ENCODE measurements at places on chromosomes 3 and 15.

GRCh38 chr3:23459889-23460546 is 256.9 kb downstream of the UBE2E2 start:
- no peak for DNase-seq

DNA sequence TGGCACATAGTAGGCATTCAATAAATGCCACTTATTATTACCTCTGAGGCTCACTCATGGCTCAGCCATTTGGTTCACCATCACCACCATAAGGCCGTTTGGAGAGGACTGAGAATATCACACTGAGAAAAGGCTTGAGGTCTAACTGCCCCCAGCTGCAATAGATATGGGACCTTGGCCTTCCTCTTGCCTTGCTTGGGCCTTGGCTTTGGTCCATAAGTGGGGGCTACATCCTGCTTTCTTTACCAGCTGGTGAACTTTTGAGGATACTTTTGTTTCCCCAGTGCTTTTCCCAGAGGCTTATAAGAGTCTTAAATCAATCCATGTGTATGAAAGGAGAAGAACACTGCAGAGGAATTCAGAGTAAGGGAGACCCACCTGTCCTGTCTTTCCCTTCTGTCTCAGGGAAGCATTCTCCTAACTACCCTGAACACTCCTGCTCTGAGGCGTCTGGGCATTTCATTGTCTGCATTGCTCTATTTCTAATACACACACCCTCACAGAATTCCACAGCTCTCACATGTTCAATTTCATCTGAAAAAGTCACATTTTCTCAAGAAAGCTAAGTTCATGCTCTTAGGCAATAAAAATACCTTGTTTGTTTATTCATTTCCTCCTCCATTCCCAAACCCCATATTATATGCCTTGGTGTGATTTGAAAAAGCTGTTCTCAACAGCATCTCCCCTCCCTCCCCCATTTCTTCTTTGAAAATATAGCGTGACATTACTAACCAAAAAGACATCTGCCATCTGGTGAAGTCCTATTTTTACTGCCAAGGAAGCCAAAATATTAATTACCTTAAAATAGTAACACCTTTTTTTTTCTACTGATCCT is 22.5 kb upstream of the KCNMB2 start:
- DNase-seq: no peak

DNA sequence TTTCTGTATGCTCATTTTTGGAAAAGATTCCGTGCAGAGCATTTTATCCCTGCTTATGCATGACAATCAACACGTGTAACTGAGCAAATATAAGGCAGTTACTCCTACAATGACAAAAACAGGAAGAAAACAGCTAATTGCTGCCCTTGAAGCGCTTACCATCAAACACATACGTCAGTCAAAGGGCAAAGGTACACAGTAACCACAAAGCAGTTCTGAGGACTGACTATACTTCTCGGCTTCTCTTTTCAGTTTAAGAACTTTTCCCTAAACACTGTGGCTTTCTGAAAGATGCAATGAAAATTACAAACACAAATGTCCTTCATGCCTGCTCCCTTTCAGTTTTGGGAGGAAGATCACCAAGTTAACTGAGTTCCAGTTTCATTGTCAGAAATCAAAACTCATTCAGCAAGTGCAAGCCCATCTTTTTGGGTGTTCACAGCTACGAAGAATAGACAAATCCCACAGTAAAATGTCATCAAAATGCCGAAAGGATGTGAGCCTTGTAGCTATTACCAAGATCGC is 602.8 kb downstream of the FOXP1 start:
- no peak for DNase-seq

DNA sequence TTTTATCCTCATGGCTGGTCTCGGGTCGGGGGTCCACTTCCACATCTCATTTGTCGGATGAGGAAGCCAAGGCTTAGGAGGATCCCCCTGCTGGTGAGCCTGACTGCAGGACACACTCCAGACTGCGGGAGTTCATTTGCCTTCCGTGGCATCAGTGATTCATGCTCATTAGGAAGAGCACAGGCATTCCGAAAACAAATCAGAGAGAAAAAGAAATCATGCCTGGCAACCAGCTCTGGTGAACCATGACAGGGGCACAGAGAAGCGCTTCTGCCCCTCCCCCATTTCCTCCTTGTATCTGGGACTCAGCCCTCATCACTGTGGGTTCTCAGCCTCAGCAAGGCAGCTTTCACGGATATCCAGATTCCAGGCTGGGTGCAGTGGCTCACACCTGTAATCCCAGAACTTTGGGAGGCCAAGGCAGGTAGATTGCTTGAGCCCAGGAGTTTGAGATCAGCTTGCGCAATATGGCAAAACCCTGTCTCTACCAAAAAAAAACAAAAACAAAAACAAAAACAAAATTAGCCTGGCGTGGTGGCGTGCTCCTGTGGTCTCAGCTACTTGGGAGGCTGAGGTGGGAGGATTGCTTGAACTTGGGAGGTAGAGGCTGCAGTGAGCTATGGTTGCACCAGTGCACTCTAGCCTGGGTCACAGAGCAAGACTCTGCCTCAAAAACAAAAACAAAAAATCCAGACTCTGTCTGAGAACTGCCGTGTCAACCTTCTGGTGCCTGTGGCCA is 28.4 kb downstream of the IRAK2 start:
- no peak for DNase-seq

GRCh38 chr3:162370141-162370540 is 873.5 kb downstream of the OTOL1 start:
- no peak for DNase-seq

- DNase-seq: no peak
Measured at GRCh38 chr3:105334138-105334882, 32.4 kb upstream of the ALCAM start.

DNA sequence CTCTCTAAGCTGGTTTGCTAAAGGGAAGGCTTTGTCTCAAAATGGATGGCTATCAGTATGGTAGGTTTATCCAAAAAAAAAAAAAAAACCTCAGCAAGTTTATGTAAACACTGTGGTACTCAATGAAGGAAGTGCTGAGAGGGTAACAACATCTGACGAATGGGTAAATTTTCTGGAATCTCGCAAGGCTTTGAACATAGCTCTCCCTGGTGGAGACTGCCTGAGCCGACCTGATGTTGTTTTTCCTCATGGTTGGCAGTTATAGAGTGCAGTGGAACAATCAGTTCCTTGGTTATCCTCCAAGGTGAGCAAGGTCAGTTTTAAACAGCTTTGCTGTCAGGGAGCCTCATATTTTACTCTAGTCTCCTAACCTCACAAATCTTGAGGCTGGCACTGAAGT is 94.6 kb downstream of the ZPLD1 start:
- DNase-seq: no peak

GRCh38 chr15:40182358-40183029 is 21.6 kb downstream of the BUB1B start:
- no peak for DNase-seq

DNA sequence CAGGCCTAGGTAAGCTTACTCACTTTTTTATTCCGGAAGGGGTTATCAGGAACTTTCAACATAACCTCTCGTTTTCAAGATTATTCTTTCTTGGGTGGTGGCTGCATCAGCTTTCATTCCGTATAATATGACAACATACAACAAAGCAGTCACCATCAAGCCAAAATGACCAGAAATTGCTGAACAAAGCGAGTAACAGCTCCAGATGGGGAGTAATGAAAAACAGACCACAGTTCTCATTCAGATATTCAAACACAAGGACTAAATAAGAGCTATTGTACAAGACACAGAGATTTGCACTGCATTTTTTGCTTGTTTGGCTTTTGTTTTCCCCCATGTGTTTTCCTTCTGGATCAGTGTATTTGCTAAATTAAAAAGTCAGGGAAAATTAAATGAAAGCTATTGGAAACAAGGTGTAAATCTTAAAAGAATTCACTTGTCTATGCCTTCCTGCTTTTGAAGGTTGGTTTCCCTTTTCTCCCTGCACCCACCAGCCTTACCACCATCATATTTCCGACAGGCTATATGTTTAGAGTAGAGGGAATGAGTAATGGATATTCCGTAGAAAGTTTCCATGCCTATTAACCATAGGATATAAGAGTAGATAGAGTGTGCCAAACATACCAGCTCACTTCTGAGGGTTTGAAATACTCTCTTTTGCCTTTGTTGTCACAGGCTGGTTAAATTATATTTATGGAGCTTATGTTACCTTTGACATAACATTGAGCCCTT is 213.6 kb downstream of the RBMS3 start:
- DNase-seq: no peak

GRCh38 chr15:31494786-31495185 is 168.2 kb downstream of the KLF13 start:
- no peak for DNase-seq

- DNase-seq: no peak
Measured at GRCh38 chr3:138367911-138368310, 19.5 kb downstream of the MRAS start.

DNA sequence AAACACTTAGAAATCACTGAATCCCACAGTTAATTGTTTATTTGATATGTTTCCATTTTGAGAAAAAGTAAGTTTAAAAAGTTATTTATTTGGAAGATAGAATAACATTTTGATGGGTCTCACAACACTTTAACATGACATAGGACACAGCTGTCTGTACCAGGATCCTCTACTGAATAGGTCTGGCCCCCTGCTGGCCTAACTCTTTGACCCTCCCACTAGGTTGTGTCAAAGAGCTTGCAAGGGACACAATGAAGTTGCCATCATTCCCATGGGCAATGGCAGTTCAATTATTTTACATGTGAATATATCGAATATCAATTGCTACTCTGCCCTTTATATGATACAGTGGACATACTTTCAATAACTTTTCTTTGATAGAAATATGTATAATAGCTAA is 138.9 kb downstream of the EPHA3 start:
- DNase-seq: no peak

- DNase-seq: no peak
Measured at GRCh38 chr3:122959339-122959738, 68.2 kb downstream of the SEMA5B start.

DNA sequence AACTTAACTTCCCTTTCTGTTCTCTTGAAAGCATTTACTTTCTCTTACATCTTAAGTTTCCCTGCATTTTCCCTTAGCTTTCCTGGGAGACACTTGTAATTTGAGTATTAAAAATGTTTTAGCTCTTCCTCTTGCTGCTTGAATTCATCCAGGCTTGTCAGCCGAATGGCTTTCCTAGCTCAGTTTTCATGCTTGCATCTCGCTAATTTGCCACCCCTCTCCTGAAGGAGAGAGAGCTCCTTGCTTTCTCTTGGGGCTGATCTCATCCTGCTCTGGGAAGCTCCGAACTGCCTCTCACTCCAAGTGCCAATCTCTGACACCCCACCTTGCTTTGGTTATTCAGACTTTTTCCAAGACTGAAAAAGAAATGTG is 374.6 kb upstream of the TBL1XR1 start:
- DNase-seq: no peak

GRCh38 chr3:186386883-186387560 is 25.0 kb upstream of the DGKG start:
- no peak for DNase-seq

- DNase-seq: peak; percentile 20
Measured at GRCh38 chr15:68783226-68784058, 37.3 kb downstream of the ANP32A start.

GRCh38 chr3:182904164-182904563 is 76.2 kb downstream of the DCUN1D1 start:
- no peak for DNase-seq

GRCh38 chr3:112931736-112932521 is 43.0 kb downstream of the CD200R1 start:
- DNase-seq: no peak

- no peak for DNase-seq
Measured at GRCh38 chr3:116591236-116591635, 118.3 kb upstream of the TUSC7 start.

- DNase-seq: no peak
Measured at GRCh38 chr3:37492977-37493471, 318.6 kb upstream of the LRRFIP2 start.

- DNase-seq: no peak
Measured at GRCh38 chr3:140355481-140355880, 322.4 kb upstream of the TRIM42 start.

- no peak for DNase-seq
Measured at GRCh38 chr3:177760803-177761202, 563.5 kb upstream of the TBL1XR1 start.

- DNase-seq: no peak
Measured at GRCh38 chr3:18556001-18556408, 130.9 kb upstream of the SATB1 start.

DNA sequence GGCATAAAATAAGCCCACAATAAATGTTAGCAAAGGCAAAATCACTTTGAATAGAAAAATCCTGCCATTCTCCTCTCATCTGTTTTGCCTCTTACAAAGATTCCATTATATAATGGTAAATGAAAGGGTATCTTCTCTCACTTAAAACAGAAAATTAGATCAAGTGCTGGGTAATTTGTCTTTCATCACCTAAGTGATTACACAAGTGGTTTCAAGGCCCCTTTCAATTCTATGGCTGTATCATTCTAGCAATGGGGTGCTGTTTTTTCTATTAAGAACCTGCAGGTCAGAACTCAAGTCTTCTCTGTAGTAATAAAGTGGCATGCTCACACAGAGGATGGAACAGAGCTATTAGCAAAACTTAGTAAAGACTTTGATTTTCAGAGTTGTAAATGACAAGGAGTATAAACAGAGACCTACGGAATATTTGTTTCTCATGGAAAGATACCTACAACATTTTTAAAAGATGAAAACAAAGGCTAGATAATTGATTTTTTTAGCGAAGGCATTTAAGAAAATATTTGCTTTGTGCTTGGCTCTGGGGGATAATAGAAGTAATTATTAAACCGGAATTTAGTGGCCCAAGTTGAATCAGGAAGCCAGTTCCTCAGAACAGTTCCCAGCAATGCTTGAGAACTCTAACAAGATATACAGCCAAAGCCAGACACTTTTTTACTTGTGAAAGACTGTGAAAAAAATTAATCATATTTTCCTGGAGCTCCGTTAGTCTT is 137.4 kb downstream of the CMSS1 start:
- no peak for DNase-seq

DNA sequence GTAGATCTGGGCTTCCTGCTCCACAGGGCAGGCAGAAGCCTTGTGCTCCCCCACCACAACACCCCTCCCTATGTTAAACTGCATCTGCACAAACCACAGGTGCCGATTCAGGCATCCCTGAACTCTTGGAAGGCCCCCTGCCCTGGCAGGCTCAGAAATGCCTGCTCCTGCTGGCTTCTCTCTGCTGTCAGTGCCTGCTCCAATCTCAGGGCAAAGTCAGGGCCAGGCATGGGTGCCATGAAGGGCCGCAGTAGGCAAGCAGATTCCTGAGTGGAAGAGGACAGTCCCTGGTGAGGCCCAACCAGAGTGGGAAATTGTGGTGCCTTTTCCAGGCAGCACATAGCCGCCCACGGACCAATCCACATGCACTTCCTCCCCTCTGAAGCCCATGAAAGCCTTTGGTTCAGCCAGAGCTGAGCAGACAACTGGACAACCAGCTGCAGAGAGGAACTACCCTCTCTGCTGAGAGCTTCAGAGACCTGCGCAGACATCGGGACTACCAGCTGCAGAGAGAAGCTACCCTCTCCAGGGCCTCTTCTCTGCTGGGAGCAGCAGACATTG is 13.6 kb downstream of the PRR20G start:
- no peak for DNase-seq
